Stomach (tissue), 19 donors: ENCODE measurements at places on chromosomes 5 and 9. TPM values are rescaled to one million over a fixed set of nuclear protein-coding genes. Genes with fewer than 3 reads are reported as not detected.

SEMA5A gene
- 1.2 TPM for total RNA-seq

CHSY3 gene
- total RNA-seq: not detected

ARL14EPL gene
- not detected for total RNA-seq

ABL1 gene
- 95.9 TPM for total RNA-seq

DNA sequence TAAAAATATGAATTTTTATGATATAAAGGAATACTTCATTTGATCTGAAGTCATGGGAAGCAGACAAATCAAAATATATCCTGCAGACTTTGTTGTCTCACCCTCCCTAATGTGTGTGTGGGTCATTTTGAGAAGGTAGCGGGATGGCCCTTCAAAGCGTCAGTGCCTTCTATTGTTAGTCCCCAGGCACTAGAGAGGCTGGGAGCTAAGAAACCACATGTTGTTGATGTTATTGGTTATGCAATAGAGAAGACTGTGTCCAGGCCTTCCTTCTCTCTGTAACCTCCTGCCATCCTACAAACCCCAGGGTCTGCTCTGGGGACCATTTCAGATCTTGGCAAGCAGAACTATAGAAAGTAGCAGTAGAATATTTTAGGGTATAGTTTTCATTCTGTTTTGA lies 94.7 kb downstream of the NLN start:
- H3K27ac ChIP-seq: no peak overlapping the region
- no peaks in the 10 kb centered on the region for H3K36me3 ChIP-seq
- H3K4me3 ChIP-seq: no peak overlapping the region
- no peak for DNase-seq

DNA sequence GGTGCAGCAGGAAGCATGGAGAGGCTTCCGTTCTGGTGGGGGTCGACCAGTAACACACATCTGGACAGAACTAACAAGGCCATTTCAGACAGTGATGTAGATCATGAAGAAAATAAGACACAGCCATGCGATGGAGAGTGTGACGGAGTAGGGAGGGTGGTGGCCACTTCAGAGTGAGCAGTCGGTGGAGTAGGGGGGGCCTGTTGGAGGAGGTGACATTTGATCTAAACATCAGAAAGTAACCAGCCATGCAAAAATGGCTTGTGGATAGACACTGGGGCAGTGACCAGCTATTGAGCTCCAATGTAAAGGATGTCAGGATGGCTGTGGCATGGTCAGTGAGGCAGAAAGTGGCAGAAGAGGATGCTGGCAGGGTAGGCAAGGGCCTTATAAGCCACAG lies 65.9 kb downstream of the PPARGC1B start:
- no peak for DNase-seq
- H3K4me1 ChIP-seq: peaks cover 84% of the 10 kb centered on the region
- H3K27me3 ChIP-seq: no peaks in the 10 kb centered on the region
- H3K27ac ChIP-seq: no peak overlapping the region
- H3K4me3 ChIP-seq: no peak overlapping the region

GRCh38 chr9:131405858-131406537 lies 12.1 kb downstream of the PRRC2B start:
- H3K27me3 ChIP-seq: no peaks in the 10 kb centered on the region
- no peaks in the 10 kb centered on the region for H3K36me3 ChIP-seq
- peak overlapping the region; percentile 79 for H3K27ac ChIP-seq
- H3K4me1 ChIP-seq: peaks cover 100% of the 10 kb centered on the region
- no peak for DNase-seq
- H3K4me3 ChIP-seq: peak overlapping the region; percentile 9

GRCh38 chr5:307306-307705 lies 14.2 kb upstream of the AHRR start:
- peaks cover 73% of the 10 kb centered on the region for H3K36me3 ChIP-seq
- H3K4me3 ChIP-seq: no peak overlapping the region
- H3K27me3 ChIP-seq: no peaks in the 10 kb centered on the region

DNA sequence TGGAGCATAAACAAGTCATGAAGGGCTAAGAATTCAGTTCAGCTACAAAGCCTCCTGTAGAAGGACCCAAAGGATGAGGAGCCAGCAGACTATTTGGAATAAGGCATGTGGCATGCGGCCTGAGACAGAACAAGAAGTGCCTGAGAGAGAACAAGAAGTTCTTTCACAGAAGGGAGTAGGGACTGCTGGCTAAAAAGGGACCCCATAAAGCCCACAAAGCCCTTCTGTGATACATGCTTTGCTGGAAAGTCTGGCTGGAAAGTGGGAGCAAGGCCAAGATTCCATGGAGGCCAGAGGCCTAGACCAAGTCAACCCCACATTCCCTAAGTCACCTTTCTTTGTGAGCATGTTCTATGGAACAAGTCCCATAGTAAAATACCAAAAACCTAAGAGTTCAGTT lies 35.9 kb upstream of the UBAP2 start:
- H3K27ac ChIP-seq: no peak overlapping the region
- H3K4me1 ChIP-seq: peaks cover 28% of the 10 kb centered on the region
- H3K4me3 ChIP-seq: no peak overlapping the region

DNA sequence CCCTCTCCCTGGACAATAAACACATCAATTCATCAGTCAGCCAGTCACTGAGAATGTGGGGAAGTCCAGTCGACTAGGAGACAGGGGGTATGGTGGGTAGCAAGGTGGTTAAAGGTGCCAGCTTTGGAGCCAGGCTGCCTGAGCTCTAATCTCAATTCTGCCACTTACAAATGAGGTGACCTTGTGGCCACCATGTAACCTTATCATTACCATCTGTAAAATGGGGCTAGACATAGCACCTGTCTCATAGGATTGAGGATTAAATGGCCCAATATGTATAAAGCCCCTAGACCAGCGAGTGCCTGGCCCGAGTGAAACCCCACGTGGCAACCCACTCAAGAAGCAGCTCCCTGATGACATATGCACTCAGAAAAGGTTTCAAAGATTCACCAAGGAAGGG lies 73.3 kb upstream of the TBC1D2 start:
- no peaks in the 10 kb centered on the region for H3K27me3 ChIP-seq
- H3K4me1 ChIP-seq: no peaks in the 10 kb centered on the region
- no peak for DNase-seq
- no peak overlapping the region for H3K27ac ChIP-seq
- H3K36me3 ChIP-seq: no peaks in the 10 kb centered on the region
- no peak overlapping the region for H3K4me3 ChIP-seq

GRCh38 chr5:33524476-33524875 lies 83.7 kb downstream of the TARS1 start:
- H3K27ac ChIP-seq: no peak overlapping the region
- no peak for DNase-seq
- H3K36me3 ChIP-seq: no peaks in the 10 kb centered on the region
- H3K4me1 ChIP-seq: no peaks in the 10 kb centered on the region
- no peaks in the 10 kb centered on the region for H3K27me3 ChIP-seq

DNA sequence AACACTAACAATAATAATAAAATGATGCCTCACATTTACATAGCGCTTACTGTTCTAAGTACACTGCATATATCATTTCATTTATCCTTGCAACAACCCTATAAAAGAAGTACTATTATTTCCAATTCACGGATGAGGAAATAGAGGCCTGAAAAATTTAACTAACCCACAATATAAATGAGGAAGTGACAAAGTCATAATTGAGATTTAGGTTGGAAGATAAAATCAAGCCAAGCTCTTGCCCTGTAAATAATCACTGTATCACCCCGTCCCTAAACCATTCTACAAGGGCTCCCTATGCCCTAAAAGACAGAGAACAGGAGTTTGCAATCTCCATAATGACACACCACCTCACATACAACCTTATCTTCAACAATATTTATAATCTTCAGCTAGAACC lies 49.6 kb downstream of the STRBP start:
- H3K27ac ChIP-seq: no peak overlapping the region
- no peak overlapping the region for H3K4me3 ChIP-seq
- DNase-seq: no peak
- H3K36me3 ChIP-seq: no peaks in the 10 kb centered on the region
- H3K4me1 ChIP-seq: no peaks in the 10 kb centered on the region

GRCh38 chr9:75438716-75439115 lies 350.4 kb downstream of the OSTF1 start:
- H3K4me3 ChIP-seq: no peak overlapping the region
- H3K27ac ChIP-seq: no peak overlapping the region
- no peaks in the 10 kb centered on the region for H3K27me3 ChIP-seq
- no peaks in the 10 kb centered on the region for H3K36me3 ChIP-seq

DNA sequence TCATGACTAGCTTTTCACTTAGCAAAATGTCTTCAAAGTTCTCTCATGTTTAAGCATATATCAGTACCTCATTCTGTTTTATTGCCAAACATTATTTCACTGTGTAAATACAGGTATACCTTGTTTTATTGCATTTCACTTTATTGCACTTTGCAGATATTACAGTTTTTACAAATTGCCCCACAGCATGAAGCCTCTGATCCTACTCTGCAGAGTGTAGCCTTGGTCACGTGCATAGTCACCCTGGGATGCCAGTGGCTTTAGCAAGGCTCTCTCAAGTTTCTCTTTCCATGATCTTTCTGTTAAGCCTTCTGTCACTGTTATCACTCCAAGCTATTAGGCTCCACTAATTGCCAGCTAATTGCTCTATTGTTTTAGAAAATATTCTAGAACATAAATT lies 182.2 kb upstream of the GRIA1 start:
- no peaks in the 10 kb centered on the region for H3K27me3 ChIP-seq
- H3K4me3 ChIP-seq: no peak overlapping the region
- no peak for DNase-seq
- no peaks in the 10 kb centered on the region for H3K4me1 ChIP-seq

GRCh38 chr9:90991953-90992352 lies 190.3 kb downstream of the SYK start:
- DNase-seq: no peak
- no peaks in the 10 kb centered on the region for H3K36me3 ChIP-seq
- no peaks in the 10 kb centered on the region for H3K4me1 ChIP-seq
- H3K27ac ChIP-seq: no peak overlapping the region
- H3K4me3 ChIP-seq: no peak overlapping the region
- H3K27me3 ChIP-seq: no peaks in the 10 kb centered on the region

DNA sequence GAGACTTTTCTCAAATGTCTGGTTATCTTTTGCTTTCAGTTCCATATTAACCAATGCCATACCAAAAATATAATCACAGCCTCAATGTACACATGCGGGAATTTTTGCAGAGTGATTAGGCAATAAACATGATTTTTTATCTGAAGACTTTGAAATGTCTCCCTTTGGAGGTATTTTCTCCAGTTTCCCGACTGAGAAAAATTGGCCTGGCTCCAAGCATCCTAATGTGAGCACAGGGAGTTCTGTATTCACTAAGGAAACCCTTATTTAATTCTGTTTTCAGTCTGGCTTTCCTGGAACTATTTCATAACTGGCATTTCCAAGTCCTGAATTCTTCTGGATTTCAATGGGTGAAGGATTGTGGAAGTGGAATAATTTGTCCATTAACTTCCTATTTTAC lies 8.5 kb downstream of the HCN1 start:
- no peak for DNase-seq
- no peaks in the 10 kb centered on the region for H3K4me1 ChIP-seq
- H3K27me3 ChIP-seq: no peaks in the 10 kb centered on the region
- H3K27ac ChIP-seq: no peak overlapping the region

- H3K4me1 ChIP-seq: peaks cover 31% of the 10 kb centered on the region
- H3K27ac ChIP-seq: no peak overlapping the region
- no peak overlapping the region for H3K4me3 ChIP-seq
- no peak for DNase-seq
Observed at GRCh38 chr9:133967024-133967741, 24.9 kb downstream of the VAV2 start.

- no peak overlapping the region for H3K4me3 ChIP-seq
- no peak for DNase-seq
- H3K27ac ChIP-seq: no peak overlapping the region
- H3K27me3 ChIP-seq: no peaks in the 10 kb centered on the region
- H3K36me3 ChIP-seq: no peaks in the 10 kb centered on the region
Observed at GRCh38 chr5:10838038-10838437, 77.0 kb upstream of the DAP start.

DNA sequence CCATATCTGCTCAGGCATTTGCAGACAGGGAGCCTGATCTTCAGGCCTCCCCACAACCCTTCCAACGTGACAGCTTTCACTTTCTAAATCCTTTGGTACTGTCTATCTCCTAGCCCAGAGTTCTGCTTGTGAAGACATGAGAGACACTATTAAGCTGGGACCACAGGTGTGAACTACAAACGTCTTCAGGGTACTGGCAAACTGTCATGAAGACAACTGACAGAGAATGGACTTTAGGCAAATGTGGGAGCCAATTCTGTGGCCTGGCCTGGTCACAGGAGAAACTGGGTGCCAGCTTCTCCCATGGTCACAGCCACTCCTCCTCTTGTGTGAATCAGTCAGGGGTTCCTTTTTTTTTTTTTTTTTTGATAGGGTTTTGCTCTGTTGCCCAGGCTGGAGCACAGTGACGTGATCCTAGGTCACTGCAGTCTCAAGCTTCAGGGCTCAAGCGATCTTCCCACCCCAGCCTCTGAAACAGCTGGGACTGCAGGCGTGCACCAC lies 10.4 kb downstream of the TRIM14 start:
- DNase-seq: no peak
- H3K27me3 ChIP-seq: no peaks in the 10 kb centered on the region
- H3K4me3 ChIP-seq: no peak overlapping the region
- no peaks in the 10 kb centered on the region for H3K4me1 ChIP-seq
- H3K36me3 ChIP-seq: peaks cover 5% of the 10 kb centered on the region
- no peak overlapping the region for H3K27ac ChIP-seq
